ENCODE measurements at places on chromosomes 3 and 15.

GRCh38 chr3:126866175-126866759, 116.6 kb upstream of the PLXNA1 start:
- DNase-seq: no peak

- DNase-seq: no peak
Measured at GRCh38 chr3:188881954-188882641, 289.7 kb upstream of the TPRG1 start.

DNA sequence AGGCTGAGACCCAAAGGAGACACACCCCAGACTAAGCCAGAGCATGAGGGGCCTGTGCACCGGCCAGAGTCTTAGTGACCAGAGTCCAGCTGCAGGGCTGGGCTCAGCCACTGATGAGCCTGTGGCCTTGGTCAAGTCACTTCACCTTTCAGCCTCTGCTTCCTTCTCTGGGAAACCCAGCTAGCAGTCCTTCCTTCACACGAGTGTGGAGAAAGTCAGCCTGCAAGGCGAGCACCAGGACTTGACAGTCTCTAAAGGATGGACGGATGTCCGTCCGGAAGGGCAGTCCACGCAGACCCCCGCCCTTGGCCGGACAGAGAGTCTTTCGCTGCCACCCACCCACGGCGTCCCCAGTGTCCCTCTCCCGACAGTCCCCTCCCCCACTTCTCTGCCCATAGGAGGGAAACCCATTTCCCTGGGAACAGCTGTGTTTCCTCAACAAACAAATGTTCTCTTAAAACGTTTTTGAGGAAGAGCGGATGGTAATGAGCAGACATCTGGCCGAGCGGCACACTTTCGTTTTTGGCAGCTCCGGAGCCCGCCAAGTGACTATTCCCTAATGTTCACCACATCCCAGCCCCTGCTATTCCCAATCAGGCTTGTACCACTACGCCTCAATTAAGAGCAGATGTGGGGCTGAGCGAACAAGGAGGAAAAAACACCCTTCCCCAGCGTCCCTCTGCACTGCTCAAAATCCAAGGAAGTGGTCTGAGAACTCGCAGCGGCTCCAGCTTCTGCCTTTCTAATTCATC, 129.1 kb upstream of the SMAD3 start:
- DNase-seq: no peak

GRCh38 chr15:80228959-80229610, 22.9 kb downstream of the CTXND1 start:
- DNase-seq: no peak

DNA sequence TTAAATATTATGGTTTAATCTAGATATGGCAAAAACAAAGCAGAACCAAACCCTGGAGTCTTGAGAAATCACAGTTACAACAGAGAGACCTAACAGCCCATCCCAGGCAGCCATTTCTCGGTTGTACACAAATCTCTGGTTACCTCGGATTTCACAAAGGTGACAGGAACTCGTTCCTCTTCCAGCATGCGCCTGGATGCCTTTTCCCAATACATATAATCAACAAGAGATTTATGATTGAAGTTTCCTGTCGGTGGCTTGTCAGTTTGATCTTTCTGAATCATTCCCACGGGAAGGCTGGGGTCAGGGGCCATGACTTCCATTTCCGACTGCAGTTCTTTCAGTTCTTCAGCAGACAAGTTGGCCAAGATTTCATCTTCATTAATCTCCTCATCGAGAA, 445 bp downstream of the LMOD3 start:
- no peak for DNase-seq

GRCh38 chr15:81516461-81516860, 142.4 kb upstream of the TMC3 start:
- DNase-seq: no peak
